Head of caudate nucleus (tissue), 42 donors: ENCODE measurements at places on chromosomes 1 and 21.
A peak's percentile ranks its signal among the peaks of the same experiment; 100 is the strongest.

DNA sequence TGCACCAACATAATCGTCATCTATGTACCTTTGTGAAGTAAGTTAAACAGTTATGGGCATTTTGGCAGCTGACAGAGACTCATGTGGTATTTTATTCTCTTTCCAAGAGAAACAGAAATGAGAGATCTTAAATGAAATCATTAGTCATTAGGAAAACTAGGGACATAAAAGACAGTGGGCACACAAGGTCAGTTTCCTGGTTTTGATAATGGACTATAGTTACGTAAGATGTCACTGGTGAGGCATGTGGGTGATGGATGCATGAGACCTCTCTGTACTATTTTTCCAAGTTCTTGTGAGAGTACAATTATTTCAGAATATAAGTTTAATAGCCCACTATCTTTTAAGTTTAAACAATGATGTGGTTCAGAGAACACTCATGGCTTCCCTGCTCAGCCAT is 216.9 kb downstream of the APP start:
- DNase-seq: no peak

GRCh38 chr1:21836010-21836409 is 23.9 kb downstream of the LDLRAD2 start:
- no peak for DNase-seq

GRCh38 chr21:20701235-20701634 is 297.0 kb upstream of the NCAM2 start:
- no peak for DNase-seq

DNA sequence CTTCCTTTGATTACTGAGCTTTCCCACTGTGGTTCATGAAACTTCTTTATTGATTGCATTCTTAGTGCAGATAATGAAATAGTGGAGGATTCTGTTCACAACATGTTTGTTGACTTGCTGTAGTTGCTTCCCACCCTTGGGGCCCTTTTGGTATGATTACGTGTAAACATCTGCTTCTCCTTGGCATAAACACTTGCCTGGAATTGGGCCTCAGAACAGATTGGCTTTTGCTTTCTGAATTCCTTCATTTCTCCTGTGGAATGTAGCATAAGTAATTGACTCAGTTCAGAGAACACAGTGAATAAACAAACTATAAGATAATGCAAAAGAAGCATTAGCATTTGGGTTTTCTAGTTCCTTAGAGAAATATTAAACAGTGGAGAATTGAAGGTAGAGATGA is 59.5 kb upstream of the LAMC2 start:
- no peak for DNase-seq

DNA sequence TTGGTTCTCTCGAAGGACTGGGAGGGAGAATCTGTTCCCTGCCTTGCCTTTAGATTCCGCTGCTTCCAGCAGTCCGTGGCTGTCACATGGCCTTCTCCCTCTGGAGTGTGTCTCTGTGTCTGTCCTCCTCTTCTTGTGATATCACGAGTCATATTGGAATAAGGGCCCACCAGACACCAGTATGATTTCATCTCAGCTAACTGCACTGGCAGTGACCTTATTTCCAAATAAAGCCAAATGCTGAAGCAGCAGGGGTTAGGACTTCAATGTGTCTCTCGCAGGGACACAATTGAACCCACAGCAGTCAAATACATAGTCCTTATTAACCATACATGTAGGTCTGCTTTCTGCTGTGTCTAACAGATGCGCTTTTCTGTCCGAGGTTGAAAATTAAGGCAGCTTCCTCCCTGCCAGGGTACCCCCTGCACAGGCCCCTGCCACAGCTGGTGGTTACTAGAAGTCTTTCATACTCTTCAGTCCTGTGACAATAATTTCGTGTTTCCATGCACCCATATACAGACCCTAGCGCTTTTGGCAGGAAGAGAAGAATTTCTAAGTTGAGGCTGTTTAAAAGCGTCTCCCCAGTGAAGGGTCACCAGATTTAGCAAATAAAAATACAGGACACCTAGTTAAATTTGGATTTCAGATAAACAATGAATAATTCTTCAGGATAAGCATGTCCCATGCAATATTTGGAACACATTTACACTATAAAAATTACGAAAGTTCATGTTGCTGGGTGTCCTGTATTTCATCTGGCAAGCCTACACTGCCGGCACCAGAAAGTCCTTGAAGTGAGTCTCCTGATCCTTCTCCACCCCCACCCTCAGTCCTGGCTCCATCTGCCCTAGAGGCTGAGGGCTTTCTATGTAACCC is 182.1 kb downstream of the ETS2 start:
- DNase-seq: no peak

GRCh38 chr1:228378090-228378872 is 28.4 kb downstream of the TRIM11 start:
- DNase-seq: peak; percentile 75

DNA sequence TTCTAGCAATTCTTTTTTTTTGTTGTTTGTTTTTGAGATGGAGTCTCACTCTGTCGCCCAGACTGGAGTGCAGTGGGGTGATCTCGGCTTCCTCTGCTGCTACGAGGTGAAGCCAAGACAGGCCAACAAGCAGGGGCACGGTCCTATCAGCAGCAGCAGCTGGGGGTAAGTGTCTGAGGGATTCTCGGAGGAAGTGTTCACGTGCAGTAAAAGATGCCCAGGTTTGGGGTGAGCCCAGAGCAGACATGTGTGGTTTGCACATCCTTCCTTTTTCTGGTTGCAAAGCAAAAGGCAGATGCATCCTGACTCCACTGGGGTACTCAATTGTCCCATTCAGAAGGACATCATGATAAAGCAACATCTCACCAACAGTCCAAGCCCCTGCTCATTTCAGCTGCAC is 27.7 kb downstream of the PIGP start:
- no peak for DNase-seq

DNA sequence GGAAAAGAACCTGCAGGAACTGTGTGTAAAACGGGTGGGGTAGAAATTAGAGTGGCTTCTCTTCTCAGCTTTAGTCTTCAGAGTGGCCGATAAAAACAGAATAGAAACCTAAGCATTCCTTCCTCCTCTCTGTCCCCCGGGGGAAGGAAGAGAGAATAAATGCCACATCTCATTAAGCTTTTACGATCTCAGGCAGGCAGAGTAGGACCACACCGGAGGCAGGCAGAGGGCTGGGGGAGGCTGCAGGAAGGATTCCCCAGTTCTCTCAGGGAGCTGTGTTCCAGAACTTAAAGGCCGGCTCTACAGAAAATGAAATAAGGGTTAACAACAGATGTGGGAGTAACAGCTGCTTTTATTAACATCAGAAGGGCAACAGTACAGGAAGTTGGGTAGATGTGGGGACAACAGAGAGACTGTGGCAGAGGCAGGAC is 24.5 kb upstream of the MEF2D start:
- DNase-seq: no peak

DNA sequence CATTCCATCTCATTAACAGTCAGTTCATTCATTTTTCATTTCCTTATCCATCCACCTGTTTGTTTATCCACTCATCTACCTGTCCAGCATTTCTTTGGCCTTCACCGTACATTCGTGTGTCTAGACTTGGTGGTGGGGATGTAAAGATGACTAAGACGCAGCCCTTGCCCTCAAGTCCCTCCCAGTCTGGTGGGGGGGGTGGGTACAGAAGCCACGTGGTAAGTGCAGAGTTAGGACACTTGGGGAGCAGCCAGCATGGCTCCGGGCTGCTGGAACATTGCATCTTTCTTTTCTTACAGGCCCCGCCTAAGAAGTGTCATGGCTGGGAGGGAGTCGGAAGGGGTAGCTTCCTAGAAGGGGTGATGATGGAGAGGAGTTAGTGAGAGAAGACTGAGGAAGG is 17.2 kb downstream of the KIF26B start:
- DNase-seq: no peak

DNA sequence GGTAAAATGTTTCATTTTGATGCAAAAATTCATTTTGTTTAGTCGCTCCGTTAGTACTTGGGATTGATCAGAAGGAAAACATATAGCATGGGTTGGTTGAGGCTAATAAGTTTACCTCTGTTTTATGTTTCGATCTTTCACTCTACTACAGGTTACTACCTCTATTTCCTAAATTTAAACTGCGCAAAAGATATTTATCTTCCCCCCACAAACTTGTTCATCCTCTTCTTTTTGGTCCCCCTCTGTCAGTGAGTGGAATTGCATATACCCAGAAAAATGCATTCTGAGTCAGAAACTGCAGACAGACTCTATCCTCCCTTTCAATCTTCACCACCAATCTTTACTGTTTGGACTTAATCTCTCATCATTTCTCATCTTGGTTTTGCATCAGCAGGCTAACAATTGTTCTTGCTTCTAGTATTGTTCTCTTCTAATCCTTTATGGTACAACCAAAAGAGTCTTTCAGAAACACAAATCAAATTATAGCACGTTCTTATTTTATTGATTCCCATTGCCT is 316.0 kb upstream of the ADGRL4 start:
- no peak for DNase-seq

GRCh38 chr21:33380483-33380998 is 22.7 kb upstream of the IFNGR2 start:
- DNase-seq: peak; percentile 79

GRCh38 chr1:48005253-48006117 is 8.3 kb upstream of the TRABD2B start:
- DNase-seq: no peak

DNA sequence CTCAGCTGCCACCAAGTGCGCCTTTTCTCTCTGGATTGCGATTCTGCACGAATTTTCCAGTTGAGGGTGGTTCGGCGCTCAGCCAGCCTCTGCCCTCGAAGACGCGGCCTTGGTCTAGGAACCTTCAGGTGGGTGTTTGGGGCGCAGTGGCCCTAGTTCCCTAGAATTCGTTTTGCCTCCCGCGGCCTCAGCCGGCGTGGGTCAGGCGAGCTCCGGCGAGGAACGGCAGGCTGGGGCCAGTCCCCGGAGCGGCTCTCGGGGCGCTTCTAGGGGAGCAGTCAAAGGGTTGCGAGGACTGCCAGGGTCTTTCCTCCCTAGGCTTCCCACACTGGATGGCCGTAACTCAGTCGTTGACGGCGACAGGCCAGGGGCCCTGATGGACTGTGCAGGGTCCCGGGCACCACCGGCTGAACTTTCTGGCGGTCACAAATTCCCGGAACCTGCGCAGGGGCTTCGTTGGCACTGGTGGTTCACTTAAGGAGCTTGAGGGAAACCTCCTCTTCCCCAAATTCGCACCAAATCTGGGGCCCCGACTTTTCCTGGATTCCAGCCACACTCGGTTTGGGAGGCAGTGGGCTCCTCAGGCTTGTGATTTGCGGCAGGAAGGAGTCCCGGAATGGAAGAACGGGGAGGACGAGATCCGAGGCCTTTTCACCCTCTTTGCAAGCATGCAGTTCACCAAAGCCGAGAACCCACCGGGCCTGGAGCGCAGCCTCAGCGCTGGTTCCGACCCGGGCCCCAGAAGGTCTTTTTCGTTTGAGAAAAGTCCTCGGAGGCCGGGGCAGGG is 1.2 kb downstream of the DMBX1 start:
- DNase-seq: no peak

- no peak for DNase-seq
Observed at GRCh38 chr1:11771481-11772043, 9.6 kb downstream of the C1orf167 start.

DNA sequence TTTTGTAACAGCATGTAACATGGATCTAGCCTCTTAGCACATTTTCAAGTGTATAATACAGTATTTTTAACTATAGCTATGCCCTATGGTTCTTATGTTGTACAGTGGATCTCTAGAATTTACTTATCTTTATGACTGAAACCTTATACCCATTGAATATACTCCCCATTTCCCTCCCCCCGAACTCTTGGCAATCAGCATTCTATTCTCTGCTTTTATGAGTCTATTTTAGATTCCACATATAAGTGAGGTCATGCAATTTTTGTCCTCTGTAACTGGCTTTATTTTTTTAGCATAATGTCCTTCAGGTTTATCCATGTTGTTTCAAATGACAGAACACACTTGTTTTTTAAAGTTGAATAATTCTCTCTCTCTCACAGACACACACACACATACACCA is 3.1 kb upstream of the GBP6 start:
- no peak for DNase-seq

DNA sequence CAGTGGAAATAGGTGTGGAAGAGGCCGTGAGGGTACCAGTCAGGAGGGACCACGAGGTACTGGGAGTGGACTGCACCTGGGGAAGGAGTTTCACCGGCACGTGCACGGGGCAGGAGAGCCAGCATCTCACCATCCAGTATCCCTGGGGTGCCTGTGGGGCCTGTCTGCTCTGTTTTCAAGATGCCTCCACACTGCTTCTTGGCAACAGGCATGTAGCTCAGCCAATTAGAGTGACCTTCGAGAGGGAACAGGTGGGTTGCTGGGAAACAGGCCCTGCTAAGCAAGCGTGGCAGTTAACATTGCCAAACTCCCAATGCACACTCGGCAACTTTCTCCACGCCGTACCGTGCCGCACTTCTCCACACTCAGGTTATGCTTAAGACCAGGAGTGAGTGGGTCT is 17.7 kb downstream of the KCNC4 start:
- no peak for DNase-seq

GRCh38 chr1:110383251-110383990 is 7.4 kb downstream of the SLC16A4 start:
- no peak for DNase-seq

GRCh38 chr1:58649555-58649954 is 50.3 kb downstream of the MYSM1 start:
- DNase-seq: no peak

DNA sequence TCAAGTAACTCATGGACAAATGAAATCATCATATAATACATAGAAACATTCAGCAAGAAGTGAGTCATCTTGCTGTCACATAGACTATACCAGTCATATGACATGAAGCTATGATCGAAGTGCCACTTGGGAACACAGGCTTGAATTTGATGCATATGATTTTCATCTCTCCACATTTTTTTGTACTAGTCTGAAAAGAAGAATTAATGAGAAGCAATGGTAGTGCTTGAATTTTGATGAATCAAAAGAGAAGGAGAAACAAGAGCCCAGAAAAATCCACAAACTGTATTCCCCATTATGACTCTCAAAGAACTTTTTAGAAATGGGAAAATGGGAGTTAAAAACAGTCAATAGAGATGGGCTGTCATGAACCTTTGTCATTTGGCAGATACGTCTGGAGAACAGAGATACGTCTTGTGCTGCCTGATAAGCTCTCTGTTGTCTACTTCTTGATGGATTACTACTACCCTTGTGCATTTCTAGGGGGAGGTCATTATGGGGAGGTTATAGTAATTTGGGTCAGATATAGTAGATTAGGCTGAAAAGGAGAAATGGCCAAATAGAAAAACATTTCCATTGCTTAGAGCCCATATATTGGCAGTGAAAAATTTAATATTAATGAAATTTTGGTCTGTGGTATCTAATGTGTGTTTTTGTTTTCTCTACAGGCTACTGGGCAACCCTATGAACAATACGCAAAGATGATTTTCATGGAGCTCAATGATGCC is 8.0 kb upstream of the LEPR start:
- no peak for DNase-seq

DNA sequence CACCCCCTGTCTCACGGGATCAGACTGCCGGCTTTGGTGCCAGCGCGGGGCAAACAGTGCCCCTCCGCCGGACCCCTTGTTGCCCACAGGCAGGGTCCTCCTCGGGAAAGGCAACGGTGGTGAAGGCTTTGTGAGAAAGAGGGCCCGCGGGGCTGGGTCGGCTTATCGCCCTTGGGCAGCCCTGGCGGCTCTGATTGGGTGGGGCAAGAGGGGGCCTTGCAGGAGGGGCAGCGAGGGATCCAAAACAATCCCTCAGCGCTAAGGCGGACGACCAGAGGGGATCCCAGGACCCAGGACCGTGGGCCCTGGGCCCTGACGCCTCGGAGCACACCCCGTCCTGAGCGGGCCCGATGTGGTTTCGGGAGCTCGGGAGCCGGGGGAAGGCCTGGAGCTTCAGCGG is 3.9 kb upstream of the ZNF678 start:
- no peak for DNase-seq

- no peak for DNase-seq
Observed at GRCh38 chr1:27047914-27048313, 35.3 kb upstream of the TENT5B start.
